IMR-90 (cell line): ENCODE measurements at places on chromosomes 13 and 19. TPM values are rescaled to one million over a fixed set of nuclear protein-coding genes. Genes with fewer than 3 reads are reported as not detected.

- no peaks in the 10 kb centered on the region for H3K4me1 ChIP-seq
- H3K36me3 ChIP-seq: peaks cover 19% of the 10 kb centered on the region
- no peaks in the 10 kb centered on the region for H3K27me3 ChIP-seq
- no peak for DNase-seq
Measured at GRCh38 chr19:48230555-48231129, 25.1 kb downstream of the CARD8 start.

- no peaks in the 10 kb centered on the region for H3K27me3 ChIP-seq
- H3K27ac ChIP-seq: no peak overlapping the region
- H3K4me1 ChIP-seq: peaks cover 10% of the 10 kb centered on the region; the same call in 1 of the 2 replicates
- H3K36me3 ChIP-seq: no peaks in the 10 kb centered on the region
- DNase-seq: no peak
Measured at GRCh38 chr13:109275139-109275745, 511.1 kb downstream of the IRS2 start.

Gene UBE2L5
- 0.18 TPM in 1 of 2 replicates, not detected in the other for total RNA-seq

GRCh38 chr19:55095260-55096060, 19.8 kb downstream of the EPS8L1 start:
- H3K4me3 ChIP-seq: no peak overlapping the region
- H3K36me3 ChIP-seq: peaks cover 36% of the 10 kb centered on the region
- no peaks in the 10 kb centered on the region for H3K27me3 ChIP-seq
- no peak for DNase-seq
- no peak overlapping the region for H3K27ac ChIP-seq

Gene SLC7A10
- not detected in 2 replicates for total RNA-seq
